ENCODE measurements at places on chromosomes 5 and 9. TPM values are rescaled to one million over a fixed set of nuclear protein-coding genes. Genes with fewer than 3 reads are reported as not detected.

Gene PRDM9
- not detected for total RNA-seq

Gene ERCC6L2
- total RNA-seq = 48.0 TPM

Gene MARCHF6
- 188 TPM for total RNA-seq

DNA sequence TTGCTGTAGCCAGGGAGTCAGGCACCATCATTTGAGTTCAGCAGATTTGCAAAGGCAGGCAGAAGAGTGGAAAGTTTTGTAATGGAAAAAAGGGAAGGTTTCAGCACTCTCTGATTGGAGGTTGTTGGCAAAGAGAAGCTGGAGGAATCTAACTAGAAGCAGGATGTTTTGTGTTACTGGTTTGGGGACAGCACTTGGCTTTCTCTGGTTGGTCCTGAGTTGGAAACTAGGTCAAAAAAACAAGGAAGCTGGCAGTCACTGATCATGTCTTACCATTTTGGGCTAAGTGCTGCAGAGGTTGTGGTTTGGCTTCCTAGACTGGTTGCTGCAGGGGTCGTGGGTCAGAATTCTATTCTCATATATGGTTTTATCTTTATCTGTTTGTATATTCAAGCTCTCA is 189.8 kb downstream of the DRD1 start:
- no peak for DNase-seq
- no peaks in the 10 kb centered on the region for H3K4me1 ChIP-seq
- H3K4me3 ChIP-seq = no peak overlapping the region
- H3K27ac ChIP-seq = no peak overlapping the region

- no peaks in the 10 kb centered on the region for H3K4me1 ChIP-seq
- DNase-seq = no peak
- H3K27ac ChIP-seq = no peak overlapping the region
These were observed 69.8 kb upstream of the RNU6ATAC start for GRCh38 chr9:134234001-134234660.

Gene ADRB2
- 1.0 TPM for total RNA-seq

Gene PGM5
- not detected for total RNA-seq

- H3K27me3 ChIP-seq = no peaks in the 10 kb centered on the region
- H3K4me3 ChIP-seq = no peak overlapping the region
- H3K4me1 ChIP-seq = no peaks in the 10 kb centered on the region
- no peaks in the 10 kb centered on the region for H3K36me3 ChIP-seq
These were observed 161.2 kb downstream of the PDE4D start for GRCh38 chr5:59732301-59732700.

- DNase-seq = no peak
- no peaks in the 10 kb centered on the region for H3K4me1 ChIP-seq
These were observed 106.6 kb downstream of the ARHGAP26 start for GRCh38 chr5:142876817-142877216.

All from CD4-positive, CD25-positive, alpha-beta regulatory T cell (primary cell).